ENCODE measurements at places on chromosomes 2 and 18. TPM values are rescaled to one million over a fixed set of nuclear protein-coding genes. Genes with fewer than 3 reads are reported as not detected.

DNA sequence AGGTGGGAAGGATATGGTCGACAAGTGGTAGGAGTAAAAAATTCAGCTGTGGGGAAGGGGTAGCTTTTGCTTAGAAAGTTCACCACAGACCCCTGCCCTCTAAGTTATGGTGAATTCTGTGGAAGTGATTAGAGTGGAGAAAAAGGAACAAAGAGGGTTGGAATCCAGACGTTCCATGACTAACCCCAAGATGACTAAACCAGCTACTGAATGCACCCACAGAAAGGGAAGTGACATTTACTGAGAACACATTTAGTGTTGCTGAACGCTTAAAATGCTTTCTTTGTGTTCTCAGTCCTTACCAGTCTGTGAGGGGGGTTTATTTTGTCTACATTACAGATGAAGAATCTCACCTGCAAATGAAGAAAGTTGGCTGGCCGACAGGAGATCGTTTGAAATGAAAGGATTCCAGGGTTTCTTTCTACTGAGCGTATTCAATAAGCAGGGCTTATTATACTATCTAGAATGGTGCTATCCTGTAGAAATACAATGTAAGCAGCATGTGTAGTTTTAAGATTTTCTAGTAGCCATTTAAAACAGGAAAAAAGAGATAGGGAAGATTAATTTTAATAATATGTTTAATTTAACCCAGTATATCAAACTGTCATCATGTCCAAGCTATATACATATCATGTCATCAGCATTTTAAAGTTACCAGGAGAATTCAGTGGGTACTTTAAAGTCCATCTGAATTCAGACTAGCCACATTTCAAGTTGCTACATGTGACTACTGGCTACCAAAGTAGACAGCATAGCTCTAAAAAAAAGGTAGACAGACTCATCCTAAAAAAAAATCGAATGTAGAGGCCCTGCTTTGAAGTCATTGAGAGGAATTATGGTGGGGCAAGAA lies 60.1 kb downstream of the LIMS1 start:
- H3K27ac ChIP-seq, result peak overlapping the region; percentile 60
- no peaks in the 10 kb centered on the region for H3K36me3 ChIP-seq
- DNase-seq, result no peak
- H3K4me3 ChIP-seq, result no peak overlapping the region

DNA sequence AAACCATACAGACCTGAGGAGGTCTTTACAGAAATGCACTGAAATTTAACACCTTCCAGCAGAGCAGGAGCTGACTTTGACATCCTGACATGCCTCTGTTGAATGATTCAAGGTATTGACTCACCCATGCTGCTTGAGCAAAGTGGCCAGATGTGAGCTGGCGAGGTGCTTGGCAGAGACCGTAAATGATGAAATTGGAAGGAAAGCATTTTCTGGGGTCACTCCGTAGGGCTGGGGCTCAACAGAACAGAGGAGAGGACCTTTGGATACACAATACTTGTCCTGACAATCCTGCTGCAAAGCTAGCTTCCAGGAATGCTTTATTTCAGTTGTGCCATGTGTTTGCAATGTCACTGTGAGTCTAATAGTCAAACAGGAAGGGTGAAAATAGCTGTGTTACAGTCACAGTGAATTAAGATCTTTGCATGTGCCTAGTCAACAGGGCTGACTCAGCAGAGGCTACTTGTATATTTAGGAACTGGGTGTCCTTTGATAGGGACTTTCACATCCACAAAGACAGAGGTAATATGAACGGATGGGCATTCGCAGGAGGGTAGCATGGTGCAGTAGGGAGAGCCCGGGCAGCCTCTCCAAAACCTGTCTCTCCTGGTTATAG lies 31.6 kb upstream of the NCK2 start:
- no peak overlapping the region for H3K4me3 ChIP-seq
- DNase-seq, result no peak
- no peaks in the 10 kb centered on the region for H3K4me1 ChIP-seq
- no peaks in the 10 kb centered on the region for H3K27me3 ChIP-seq

DNA sequence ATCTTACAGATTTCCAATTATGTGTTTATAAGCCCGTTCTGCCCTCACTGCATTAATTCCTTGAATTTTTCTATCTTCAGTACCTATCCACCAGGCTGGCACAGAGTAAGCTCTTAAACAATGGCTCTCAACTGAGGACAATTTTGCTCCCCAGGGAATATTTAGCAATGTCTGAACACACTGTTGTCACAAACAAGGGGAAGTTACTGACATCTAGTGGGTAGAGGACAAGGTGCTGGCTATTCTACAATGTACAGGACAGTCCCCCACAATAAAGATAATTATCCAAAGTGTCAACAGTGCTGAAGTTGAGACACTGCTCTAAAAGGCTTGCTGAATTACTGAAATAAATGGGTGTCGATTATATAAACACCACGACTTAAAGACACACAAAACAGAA lies 5.0 kb downstream of the NDUFS1 start:
- H3K4me3 ChIP-seq, result no peak overlapping the region
- H3K27me3 ChIP-seq, result no peaks in the 10 kb centered on the region
- H3K4me1 ChIP-seq, result peaks cover 23% of the 10 kb centered on the region
- no peak for DNase-seq
- peaks cover 5% of the 10 kb centered on the region for H3K36me3 ChIP-seq

GRCh38 chr2:1438972-1439371 lies 25.7 kb downstream of the TPO start:
- no peak overlapping the region for H3K4me3 ChIP-seq
- no peaks in the 10 kb centered on the region for H3K27me3 ChIP-seq
- no peak for DNase-seq
- no peaks in the 10 kb centered on the region for H3K36me3 ChIP-seq

GRCh38 chr2:37506407-37507050 lies 162.1 kb downstream of the QPCT start:
- peaks cover 20% of the 10 kb centered on the region for H3K4me1 ChIP-seq
- peak overlapping the region; percentile 1 for H3K4me3 ChIP-seq
- DNase-seq, result no peak

- H3K27ac ChIP-seq, result no peak overlapping the region
- H3K4me1 ChIP-seq, result no peaks in the 10 kb centered on the region
- H3K27me3 ChIP-seq, result peaks cover 45% of the 10 kb centered on the region
- no peaks in the 10 kb centered on the region for H3K36me3 ChIP-seq
- no peak overlapping the region for H3K4me3 ChIP-seq
Observed at GRCh38 chr2:118861731-118862130, 14.3 kb upstream of the EN1 start.

UGT1A3 gene
- not detected for polyA plus RNA-seq

AP1S3 gene
- polyA plus RNA-seq, result 0.05 TPM
